LoVo (cell line): ENCODE measurements at places on chromosomes 11 and 22.

DNA sequence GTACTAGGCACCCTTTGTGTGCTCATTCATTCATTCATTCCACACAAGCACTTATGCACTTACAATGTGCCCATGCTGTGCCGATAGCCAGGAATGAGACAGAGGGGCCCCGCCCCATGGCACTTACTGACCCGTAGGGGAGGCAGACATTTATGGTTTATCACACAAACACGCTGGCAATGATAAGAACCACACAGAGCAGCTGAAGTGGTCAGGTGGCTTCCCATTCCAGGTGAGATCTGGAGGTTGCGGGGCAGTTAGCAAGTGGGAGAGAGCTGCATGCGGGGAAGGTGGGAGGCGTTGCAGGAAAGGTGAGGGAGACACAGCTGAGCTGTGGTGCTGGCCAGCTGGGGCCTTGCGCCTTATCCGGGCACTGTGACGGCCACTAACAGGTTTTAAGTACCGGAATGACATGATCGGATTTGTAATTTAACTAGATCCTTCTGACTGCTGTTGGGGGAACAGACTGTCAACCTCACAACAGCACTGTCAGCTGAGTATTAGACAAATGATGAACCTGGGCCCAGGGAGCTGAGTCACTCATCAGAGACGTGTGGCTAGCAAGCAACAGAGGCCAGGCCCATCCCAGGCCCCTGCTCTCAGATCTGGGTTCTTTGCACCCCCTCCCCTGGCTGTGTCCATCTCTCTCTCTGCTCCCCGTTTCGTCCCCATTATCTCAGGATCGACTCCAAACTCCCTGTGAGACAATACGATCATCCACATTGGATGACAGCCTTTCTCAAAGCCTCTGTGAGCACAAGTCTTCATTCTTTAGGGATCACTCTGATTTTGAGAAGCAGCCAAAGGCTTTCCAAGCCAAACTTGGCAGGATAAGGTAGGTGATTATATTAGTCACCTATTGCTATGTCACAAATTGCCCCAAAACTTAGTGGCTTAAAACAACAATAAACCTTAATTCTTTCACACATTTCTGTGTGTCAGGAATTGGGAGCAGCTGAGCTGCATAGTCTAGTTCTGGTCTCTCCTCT lies 28.4 kb downstream of the RASD2 start:
- DNase-seq, result peak; percentile 7

DNA sequence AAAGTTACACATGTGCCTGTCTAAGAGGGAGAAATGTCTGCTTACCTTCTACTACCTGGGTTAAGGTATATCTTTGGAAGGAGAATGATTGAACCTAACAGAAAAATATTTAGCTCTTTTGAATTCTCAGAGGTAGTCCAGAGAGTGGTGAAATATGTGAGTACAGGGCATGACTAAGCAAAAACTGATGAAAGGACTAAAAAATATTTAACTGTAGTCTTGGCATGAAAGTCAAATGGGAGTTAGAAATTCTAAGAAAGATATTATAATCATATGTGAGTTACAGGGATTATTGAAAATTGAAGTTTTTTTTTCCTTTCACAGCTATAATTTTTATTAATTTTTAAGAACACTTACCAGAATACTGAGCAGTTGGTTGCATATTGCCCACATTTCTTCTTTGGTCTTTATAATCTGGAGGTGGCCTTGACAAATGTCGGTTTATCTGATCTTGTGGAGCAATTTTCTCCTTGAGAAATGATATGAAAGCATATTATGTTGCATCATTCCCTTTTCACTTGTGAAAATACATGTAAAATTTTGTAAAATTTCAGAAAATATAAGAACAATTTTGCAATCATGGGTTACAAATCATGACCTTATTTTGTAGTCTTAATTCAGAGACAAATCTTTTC lies 61.4 kb upstream of the MTMR2 start:
- DNase-seq, result no peak

DNA sequence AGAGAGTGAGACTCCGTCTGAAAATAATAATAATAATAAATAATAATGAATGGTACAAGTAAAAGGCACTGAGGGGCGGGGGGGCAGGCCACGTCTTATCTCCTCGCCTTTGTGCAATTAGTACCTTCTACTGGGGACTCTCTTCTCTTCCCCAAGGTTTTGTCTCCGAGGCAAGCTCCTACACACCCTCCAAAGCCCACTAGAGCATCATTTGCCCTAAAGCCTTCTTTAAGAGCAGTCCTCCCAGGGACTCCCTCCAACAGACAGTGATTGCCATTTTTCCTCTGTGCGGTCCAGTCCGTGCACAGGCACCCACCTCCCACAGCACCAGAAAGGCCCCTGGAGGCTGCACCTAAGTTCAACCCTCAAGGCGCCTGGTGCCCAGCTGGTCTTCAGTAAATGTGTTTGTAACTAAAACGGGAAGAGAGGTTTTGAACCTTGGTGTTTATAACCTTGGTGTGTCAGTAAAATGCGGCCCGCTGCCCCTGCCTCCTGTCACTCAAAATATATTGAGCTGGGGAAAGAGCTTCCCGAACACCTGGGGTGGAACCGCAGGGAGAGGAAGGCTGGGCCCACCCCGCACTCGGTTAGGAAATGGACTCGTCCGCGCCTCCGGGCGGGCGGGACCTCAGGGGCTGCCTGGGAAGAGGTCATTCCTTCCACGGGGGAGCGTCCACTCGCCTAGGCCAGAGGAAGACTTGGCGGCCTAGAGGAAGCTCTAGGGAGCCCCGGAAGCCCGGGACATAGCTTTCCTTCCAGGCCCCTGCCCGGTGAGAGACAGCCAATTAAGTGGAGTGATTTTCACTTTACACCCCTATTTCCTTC lies 4.7 kb upstream of the KDELR3 start:
- DNase-seq, result no peak

GRCh38 chr11:68177877-68178276 lies 35.2 kb downstream of the KMT5B start:
- no peak for DNase-seq

- peak; percentile 43 for DNase-seq
Observed at GRCh38 chr11:57566005-57566904, 1.2 kb downstream of the UBE2L6 start.

DNA sequence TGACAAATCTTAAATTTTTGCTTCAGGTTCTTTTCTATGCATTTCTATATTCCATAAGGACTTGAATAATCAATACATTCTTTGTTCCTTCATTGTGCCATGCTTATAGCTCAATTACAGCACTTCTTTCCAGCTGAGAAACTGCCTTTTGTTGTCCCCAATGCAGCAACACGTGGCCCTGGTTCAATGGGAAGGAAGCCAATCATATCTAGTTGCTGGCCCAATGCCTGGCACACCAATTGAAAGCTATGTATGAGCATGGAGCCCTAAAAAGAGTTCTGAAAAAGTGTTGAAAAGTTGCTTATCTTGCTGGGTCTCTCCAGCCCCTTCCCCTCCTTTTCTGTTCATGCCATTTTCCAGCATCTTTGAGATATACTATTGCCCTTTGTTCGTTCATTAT lies 448.0 kb upstream of the FAT3 start:
- no peak for DNase-seq

DNA sequence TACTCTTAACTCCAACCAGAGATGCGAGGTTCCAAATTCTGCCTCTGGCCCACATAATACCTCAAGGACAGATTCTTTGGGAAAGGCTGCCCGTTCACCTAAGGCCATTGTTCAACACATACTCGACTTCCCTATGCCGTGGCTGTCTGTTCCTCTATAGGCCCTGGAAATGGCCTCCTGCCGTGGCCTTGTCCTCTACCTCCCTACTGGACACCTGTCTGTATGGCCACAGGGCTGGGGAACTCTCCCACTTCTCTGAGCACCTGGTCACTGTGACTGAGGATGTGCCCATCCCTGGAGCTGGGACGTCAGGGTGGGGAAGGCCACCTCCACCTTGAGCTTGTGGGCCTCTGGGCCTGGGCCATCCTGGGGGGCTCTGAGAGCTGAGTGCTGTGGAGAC lies 340.5 kb upstream of the B3GAT1 start:
- DNase-seq, result no peak

GRCh38 chr22:49432897-49433443 lies 394.7 kb downstream of the BRD1 start:
- no peak for DNase-seq

- DNase-seq, result no peak
Observed at GRCh38 chr11:9947231-9947864, 283.5 kb downstream of the SWAP70 start.

DNA sequence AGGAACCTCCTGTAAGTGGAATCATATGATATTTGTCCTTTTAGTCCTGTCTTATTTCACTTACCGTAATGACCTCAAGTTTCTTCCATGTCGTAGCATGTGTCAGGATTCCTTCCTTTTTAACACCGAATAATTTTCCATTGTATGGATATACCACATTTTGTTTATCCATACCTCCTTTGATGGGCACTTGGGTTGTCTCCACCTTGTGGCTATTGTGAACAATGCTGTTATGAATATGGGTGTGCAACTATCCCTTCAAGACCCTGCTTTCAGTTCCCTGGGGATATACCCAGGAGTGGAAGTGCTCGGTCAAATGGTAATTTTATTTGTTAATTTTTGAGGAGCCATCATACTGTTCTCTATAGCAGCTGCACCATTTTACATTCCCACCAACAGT lies 244.9 kb upstream of the BLID start:
- DNase-seq, result no peak

DNA sequence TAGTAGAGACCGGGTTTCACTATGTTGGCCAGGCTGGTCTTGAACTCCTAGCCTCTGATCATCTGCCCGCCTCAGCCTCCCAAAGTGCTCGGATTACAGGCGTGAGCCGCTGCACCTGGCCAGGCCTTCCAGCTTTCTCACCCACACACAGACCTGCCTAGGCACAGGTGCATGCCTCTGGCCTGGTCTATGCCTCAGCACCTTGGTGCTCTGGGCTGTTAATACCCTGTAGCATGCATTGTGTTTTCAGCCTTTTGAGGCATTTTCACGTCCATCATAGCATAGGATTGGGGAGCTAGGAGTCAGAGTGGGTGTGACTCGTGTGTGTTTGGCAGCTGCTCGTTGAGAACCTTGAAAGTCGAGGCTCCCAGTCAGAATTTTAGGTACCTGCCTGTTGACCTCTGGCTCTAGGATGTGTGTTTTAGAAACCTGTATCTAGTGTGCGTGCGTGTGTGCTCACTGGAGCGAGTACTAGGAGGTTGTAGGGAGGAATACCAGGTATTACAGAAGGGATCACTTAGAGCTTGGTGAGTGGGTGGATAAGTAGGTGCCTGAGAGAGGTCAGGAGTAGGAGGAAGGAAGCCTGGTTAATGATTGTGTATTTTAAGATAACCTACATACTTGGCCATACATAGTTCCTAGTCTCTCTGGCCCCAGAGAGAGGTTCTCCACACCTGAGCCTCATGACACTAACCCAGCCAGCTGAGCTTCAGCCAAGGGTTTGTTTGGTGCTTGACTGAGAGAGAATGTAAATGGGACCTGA lies 20.0 kb downstream of the CRKL start:
- no peak for DNase-seq

- DNase-seq, result no peak
Observed at GRCh38 chr11:36411202-36411640, 98.9 kb downstream of the TRAF6 start.

GRCh38 chr11:124346311-124346955 lies 26.4 kb upstream of the OR8D2 start:
- no peak for DNase-seq

GRCh38 chr11:282630-283360 lies 4.6 kb downstream of the NLRP6 start:
- DNase-seq, result no peak

DNA sequence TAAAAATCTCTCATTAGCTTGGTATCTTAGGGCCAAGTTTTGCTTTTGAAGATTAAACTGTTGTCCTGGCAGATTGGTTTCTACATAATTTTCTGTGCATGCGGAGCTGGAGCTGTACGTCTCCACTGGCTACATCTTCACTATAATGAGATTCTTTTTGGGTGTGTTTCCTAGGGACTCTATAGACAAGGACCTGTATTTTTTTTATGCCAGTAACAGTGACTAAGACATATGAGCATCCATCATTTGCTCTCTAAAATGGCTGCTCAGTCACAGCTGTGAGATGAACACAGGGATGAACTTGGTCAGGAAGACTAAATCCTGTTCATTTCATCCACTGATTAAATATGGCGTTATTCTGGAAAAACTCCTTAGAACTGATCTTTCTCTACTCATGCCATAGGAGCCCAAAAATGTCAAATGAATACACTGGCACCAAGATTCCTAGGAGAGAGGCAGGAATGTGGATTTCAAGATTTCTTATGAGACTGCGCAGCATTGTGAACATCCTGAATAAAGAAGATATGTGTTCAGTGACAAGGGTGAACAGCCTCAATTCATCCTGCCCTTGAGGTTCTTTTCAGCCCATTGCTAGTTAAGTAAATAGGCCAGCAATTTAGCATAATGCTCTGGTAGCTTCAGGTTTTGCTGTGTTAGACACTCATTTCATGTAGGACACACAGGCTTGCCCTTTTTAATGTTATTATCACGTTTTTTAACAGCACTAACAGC lies 168.2 kb downstream of the NCAM1 start:
- no peak for DNase-seq

DNA sequence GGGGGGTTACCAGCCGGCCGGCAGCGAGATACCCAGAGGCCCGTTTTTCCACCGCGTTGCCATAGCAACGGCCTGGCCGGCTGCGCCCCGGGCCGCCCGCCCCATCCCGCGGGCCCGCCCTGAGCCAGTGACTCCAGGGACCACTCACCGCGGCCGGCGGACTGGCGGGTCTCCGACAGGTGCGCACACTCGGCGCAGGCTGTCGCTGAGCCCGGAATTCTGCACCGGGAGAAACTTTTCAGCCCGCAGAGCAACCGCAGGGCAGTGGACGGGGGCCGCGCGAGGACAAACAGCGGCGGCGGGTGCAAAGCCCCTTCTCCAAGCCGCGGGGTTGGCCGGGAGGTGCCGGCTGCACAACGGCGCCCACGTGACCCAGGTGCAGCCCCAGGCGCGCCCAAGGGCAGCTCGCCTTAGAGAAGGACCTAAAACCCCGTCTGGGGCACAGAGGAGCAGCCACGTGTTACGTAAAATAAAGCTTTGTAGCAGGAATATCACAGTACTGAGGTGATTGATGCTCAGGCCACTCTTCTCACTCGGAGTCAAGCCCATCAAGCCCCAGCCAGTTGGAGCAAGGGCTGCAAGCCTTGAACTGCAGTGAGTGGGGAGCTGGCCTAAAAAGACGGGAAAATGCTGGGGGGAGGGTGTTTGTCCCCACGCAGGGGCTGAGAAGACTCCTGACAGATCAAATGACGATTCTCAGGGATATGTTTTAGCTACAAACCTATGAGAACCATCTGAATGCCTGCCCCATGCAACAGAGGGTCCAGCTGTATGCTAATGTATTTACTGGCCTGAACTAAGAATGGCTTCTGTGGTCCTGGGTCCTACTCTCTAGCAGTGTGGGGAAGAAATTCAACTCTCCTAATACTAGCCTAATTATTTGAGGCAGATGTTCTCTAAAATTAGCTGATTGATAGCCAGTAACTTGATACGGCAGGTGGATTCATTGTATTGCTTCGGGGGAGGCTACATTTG lies at the start of gene STK33:
TSS of gene STK33 (minus strand) at position 294 of the 975 bp plus-strand sequence. CDS start 119,323 bp downstream, outside the sequence.
- DNase-seq, result peak; percentile 28
